ENCODE measurements at places on chromosomes 12 and 14.

GRCh38 chr12:56630180-56630632 lies at the start of gene BAZ2A:
TSS of gene BAZ2A (minus strand) at chr12:56630326. CDS start at chr12:56617530, 12,796 bp downstream.
- peak; percentile 96 for DNase-seq

DNA sequence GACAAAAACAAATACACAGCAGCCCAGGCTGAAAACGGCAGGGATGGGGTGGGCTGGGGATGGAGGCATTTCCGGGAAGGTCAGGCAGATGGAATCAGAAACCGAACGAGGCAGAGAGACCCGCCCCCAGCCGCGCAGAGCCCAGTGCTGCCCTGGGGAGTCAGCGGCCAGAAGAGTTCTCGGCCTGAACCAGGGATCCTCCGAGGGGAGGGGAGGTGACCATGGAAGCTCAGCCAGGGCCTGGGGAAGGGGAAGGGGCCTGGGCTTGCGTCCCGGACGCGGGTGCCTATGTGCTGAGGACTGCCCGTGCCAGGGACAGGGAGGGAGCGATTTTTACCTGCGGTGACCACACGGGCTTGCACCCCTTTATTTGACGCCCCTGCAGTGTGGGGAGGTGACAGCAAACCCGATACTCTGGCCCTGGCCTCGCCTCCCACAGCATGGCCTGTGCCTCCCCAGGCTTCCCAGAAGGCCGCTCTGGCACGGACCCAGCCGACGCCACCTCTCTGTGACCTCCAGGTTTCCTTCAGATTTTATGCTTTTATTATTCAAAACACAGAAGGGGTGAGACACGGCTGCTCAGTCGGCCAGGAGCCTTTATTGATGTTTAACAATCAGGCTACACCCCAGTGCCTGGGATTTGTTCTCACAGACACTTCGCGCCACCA lies 7.7 kb downstream of the LRCOL1 start:
- no peak for DNase-seq

DNA sequence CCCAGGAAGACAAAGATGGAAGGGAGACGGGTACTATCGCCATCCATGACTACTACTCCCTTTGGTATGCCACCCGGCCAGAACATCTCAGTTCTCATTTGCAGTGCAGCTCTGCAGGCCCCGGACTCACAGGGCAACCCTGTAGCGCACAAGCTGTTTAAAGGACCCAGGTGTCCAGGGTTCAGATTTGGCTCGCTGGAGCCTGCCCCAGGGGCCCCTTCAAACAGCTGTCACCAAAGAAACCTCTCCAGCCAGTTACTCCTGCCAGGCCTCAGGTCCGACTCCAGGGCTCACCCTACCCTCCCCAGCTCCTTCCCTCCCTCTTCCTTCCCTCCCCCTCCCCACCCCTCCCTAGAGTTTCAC lies 5.5 kb upstream of the CHD4 start:
- DNase-seq: no peak

DNA sequence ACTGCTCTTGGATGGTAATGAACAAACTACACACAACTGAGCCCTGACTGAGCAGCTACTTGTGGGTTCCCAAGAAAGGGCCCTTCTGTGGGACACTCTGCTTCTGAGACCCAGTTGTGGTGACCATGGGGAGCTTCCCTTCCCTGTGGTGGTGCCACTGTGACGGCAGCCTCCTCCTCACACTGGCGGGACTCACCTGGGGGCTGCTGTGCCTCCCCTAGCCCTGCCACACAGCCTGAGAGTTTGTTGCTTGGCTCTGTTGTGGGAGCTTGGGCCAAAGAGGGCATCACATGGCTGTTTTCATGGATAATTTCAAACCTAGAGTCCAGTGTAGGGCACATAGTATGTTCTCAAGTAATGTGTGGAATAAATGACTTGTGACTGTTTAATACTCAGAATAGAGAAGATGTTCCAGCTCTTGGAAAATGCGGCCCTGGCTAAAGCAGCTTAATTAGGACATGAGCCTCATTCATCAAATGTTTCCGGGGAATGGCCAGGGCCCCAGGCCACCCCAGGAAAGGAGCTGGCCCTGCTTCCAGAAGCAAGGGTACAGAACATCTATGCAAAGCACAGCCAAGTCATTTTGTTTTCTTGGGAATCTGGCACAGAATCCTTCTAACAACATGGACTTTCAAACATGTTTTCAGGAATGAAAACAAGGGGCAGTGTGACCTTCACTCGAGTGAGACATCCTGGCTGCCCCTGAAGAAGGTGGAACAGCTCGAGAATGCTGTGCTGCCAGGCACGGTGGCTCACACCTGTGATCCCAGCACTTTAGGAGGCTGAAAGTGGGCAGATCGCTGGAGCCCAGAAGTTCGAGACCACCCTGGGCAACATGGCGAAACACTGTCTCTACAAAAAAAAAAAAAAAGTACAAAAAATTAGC lies 21.2 kb downstream of the ZFYVE21 start:
- DNase-seq: no peak

- no peak for DNase-seq
Observed at GRCh38 chr12:63152321-63152700, 1.3 kb upstream of the AVPR1A start.

- no peak for DNase-seq
Observed at GRCh38 chr12:73514672-73515071, 1023.0 kb upstream of the ATXN7L3B start.

DNA sequence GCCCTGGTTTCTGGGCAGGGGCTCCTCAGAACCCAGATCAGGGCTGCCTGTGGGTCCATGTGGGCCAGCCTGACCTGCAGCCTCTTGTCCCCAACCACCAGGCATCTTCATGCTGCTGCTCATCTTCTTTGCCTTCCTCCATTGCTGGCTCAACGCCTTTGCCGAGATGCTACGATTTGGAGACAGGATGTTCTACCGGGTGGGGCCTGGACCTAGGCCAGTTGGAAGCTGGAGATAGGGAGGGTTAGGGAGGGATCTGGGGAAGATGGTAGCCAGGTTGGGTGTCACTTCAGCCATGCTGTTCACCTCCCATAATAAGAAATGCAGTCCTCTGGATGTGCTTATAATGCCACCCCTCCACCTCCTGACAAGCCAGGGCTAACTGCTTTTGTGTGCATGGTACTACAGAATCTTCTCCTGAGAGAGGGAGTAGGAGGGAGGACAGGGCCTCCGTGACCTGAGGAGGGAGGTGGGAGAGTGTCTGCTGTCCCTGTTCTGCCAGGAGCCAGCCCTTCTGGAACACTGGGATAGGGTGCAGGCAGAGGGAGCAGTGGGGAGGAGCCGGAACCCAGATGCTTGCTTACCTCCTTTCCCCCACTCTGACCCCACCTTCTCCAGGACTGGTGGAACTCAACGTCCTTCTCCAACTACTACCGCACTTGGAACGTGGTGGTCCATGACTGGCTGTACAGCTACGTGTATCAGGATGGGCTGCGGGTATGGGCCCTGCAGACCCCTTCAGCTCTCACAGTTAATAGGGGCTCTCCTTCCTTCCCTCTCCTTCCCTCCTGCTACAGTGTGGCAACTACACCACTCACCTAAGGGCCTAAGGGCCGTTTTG lies 17.6 kb downstream of the SOAT2 start:
- no peak for DNase-seq
